Activated CD4-positive, alpha-beta T cell treated with anti-CD3 and anti-CD28 coated beads for 1 hour (primary cell): ENCODE measurements at places on chromosomes 4 and X.

DNA sequence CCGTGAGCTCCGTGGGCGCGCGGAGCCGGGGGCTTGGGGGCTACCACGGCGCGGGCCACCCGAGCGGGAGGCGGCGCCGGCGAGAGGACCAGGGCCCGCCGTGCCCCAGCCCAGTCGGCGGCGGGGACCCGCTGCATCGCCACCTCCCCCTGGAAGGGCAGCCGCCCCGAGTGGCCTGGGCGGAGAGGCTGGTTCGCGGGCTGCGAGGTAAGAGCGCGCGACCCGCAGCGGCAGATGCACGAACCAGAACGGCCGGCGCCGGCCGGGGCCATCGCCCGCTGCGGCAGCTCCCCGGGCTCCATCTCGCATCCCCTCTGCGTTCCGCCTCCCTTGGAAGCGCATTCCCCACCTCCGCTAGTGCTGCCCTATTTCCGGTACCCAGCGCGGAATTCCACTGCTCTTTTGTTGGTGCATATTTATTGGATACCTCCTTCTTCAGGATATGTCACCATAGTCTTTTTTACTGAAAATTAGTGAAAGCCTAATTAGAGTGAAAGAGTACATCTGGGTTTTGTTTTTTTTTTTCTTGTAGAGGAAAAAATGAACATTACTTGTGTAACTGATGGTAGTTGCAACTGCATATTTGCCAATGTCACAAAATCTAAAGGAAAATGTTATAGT lies 797 bp downstream of the PKD2 start:
- no peak for DNase-seq

DNA sequence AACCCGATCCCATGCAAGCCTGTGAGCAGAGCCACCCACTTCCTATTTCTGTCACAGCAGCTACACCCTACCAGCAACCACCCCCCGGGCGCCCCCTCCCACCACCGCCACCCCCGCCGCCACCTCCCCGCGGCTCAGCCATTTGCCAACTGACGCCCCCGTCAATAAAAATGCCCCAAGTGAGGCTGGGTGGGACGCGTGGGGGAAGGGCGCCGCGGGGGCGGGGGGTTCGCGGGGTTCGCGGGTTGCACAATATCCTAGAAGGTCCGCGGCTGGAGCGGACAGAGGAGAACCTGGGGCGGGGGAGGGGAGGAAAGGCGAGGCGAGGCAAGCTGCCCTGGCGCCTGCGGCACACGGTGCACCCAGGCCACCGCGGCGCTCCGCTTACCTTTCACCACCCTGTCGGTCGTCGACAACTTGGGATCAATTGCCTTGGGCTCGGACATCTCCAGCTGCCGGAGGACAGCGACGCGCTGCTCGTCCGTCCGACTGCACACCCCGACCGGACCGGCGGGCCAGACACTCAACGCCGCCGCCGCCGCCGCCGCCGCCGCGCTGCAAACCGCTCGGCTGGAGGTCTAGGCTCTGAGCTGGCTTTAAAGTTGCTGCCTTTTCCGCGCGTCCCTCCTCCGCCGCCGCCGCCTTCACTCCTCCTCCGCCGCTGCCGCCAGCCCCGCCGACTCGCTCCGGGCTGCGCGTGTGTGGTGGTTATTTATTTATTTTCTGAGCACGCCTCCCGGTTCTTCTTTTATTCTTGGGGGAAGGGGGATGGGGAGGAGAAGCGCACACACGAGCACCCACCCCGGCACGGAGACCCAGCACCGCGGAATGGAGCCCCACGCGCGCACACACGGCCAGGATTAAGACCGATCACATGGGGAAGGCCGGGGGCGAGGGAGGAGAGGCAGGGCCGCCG lies 717 bp downstream of the PPP3CA start:
- DNase-seq: peak; percentile 49

GRCh38 chrX:48776818-48777439 lies 9.5 kb upstream of the GATA1 start:
- DNase-seq: no peak

GRCh38 chrX:31199840-31200114 lies 127.9 kb upstream of the FTHL17 start:
- DNase-seq: no peak

GRCh38 chr4:88672987-88673386 lies 24.6 kb downstream of the NAP1L5 start:
- no peak for DNase-seq

- no peak for DNase-seq
Observed at GRCh38 chrX:10042055-10042454, 74.9 kb downstream of the CLDN34 start.

- DNase-seq: no peak
Observed at GRCh38 chr4:55346851-55347255, 811 bp downstream of the SRD5A3 start.

DNA sequence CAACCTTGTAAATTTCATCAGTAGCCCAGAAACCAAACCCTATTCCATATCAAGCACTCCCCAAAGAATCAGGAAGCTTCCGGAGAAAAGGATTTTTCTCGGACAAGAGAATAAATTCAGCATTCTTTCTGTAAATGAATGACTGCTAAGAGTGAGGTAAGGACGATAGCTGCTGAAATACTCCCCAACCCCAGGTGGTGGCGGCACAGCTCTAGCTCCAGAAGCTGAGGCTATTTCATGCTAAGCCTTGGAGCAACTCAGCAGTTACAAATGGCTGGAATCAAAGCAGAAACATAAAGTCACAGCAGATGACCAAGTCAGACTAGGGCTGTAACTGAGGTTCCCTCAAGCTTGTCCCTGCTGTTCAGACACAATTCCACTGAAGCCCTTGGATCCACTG lies 13.9 kb upstream of the PCDH19 start:
- no peak for DNase-seq
